GM12878 (cell line): ENCODE measurements at places on chromosomes 2 and 18.

DNA sequence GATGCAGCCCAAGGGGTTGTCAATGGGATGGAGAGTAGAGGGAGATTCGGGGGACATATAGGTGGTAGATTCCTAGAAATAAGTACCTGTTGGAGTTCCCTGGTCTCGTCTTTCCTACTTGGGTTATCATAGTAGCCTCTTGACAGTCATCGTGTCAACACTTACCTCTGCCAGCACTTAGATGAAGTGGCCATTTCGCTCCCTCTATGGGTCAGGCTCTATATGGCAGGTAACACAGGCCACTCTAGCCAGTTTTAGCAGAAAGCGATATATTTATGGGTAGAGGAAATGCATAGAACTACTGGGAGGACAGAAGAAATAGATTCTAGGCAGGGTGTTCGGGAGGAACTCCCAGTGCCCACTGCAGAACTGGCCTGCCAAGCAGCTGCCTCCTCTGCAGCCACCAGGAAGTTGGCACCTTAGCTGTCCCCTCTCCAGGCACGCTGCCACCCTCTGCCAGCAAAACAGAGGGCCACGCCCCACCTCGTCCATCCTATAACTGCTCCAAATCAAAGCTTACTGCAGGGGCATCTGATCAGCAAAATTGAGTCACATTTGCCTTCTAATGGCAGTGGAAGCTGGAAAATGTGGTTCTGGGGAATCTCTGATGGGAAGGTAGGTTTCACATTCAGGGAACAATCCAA, 181.3 kb downstream of the INSIG2 start:
- no peak for DNase-seq

DNA sequence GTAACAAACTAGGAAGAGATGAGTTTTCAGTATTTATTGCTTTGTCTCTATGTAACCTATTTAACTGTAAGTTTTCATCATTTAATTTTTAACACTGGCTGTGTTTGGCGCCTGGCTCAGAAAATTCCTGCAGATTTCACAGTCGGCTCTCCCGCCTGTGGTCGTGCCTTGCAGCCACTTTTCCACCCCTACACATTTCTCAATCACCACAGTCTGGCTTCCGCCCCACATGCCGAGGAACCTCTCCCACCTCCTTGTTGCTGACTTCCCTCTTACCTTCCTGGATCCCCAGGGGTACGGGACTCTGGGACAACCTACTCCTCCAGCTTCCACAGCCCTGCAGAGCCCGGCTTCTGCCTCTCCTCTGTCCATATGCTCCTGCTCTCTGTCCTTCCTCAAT, 41.6 kb upstream of the MGAT4A start:
- DNase-seq, result no peak

DNA sequence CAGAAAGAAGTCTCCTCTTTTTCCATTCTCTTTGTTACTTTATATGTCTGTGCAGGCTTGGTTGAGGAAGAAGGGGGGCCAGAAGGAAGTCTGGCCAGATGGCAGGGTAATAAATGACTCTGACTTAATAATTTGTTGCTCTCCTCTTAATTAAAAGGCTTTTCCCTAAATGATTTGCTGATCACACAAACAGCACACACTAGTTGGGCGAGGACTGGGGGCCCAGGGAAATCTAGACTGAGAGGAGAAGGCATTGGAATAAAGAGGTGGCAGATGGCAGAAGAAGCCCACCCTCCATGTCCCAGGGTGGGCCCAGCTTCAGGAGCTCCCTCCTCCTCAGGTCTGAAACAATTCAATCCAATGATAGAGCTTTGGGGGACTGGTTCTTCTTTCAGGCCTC, 12.7 kb upstream of the SMARCAL1 start:
- DNase-seq, result no peak

GRCh38 chr2:4678927-4679326, 975.6 kb downstream of the DCDC2C start:
- no peak for DNase-seq

DNA sequence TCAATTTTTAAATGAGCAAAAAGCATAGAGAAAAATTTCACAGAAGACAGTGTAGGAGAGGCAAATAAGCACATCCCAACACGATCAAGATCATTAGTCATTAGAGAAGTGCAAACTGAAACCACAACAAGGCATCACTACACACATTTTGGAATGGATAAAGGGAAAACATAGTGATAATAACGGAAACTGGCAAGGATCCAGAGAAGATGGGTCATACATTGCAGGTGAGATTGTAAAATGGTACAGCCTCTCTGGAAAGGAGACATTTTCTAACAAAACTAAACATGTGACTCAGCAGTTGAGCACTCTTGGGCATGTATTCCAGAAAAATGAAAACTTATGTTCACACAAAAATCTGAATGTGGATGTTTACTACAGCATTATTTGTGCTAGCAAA, 98.3 kb upstream of the TMEM17 start:
- no peak for DNase-seq

DNA sequence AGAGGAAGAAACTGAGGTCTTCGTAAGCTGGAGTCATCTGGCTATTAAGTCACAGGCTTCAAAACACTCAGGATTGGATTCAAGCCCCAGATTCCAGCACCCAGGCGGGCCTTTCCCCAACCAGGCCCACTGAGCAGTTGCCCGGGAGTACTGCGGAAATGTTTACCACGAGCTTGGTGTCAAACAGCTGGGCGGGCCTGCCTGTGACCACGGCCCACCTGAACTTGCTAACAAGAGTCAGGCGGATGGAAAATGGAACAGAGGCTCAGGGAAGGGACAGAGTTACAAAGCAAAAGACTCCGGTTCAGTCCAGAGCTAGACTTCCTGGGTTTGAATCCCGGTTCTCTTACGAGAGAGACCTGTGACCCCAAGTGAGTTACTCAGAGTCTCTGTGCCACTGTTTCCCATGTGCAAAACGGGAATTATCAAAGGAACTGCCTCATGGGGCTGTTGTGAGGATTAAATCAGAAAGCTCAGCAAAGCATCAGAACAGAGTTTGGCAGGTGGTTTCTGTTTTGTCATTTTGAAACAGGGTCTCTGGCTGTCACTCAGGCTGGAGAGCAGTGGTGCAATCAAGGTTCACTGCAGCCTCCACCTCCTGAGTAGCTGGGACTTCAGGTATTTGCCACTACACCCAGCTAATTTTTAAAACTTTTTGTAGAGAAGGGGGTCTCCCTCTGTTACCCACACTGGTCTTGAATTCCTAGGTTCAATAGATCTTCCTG, 49.0 kb upstream of the TFCP2L1 start:
- peak; percentile 3 for DNase-seq

GRCh38 chr2:177799531-177799930, 273.0 kb downstream of the PDE11A start:
- no peak for DNase-seq

DNA sequence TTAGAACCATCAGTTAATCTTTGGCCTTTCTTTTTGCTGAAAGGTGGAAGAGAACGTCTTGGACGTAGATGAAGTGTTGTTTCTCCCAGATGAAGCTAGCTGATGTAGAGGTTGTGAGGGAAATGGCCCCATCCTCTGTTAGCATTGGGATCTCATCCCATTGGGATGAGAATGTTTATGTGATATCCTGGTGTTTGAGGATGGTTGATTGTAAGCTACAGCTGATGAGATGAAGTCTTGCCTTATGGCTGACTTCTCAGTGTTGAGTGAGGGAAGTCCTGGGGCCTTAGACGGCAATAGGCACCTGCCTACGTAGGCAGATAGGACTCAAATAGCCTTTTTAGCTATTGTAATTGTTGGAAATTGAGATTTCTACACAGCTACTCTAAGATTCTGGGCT, 211.3 kb downstream of the MYCN start:
- no peak for DNase-seq

DNA sequence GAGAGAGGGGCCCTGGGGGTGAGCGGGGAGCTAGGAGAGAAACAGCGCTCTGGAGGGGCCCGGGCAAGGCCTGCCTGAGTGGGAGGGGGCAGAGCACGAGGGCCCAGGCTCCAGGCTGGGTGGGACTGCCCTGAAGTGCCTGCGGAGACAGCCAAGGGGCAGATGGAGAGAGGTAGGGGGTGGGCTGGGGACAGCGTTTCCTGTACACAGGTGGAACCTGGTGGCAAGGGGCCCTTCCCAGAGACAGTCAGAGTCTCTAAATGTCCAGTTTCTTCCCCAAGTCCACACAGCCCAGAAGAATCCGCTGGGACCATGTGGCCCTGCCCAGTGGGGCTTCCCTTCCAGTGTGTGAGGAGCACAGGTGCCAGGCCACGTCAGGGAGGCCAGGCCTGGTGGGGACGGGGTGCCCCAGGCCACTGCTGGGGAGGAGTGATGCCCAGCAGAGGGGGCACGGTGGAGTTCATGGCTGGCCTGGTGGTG, 1.7 kb upstream of the GPR35 start:
- no peak for DNase-seq

- no peak for DNase-seq
Observed at GRCh38 chr2:69952336-69953115, 8.9 kb downstream of the ASPRV1 start.

GRCh38 chr18:8625461-8626092, 16.3 kb downstream of the RAB12 start:
- no peak for DNase-seq

DNA sequence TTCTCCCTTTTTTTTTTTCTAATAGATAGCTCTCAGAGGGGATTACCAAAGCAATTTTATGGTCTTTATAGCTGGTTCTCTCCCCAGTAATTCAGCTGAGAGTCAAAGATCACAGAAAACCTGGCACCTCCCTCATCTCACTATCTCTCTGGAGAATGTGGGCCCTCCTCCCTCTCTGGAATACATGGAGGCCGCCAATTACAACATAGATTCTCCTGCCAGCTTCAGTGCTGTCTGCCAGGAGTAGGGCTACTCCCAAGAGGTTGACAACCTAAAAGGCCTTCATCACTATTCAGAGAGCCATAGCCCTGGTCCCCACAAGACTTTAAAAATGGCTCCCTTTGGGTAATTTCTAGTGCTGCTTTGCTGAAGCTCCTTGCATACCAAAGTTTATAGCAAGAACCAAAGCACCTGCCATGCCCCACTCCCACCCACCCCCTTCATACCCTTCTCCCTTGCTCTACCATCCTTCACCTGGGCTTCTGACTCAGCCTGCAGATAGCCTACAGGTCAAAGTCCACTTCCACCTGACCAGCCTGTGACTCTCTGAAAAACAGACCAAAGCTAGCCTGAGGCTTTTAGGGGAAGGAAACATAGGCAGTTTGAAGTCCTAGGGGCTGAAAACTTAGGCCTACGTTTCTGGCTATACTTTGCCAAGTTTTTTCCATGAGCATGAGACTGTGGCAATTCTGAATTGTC, 472.3 kb downstream of the TNS1 start:
- DNase-seq, result no peak

DNA sequence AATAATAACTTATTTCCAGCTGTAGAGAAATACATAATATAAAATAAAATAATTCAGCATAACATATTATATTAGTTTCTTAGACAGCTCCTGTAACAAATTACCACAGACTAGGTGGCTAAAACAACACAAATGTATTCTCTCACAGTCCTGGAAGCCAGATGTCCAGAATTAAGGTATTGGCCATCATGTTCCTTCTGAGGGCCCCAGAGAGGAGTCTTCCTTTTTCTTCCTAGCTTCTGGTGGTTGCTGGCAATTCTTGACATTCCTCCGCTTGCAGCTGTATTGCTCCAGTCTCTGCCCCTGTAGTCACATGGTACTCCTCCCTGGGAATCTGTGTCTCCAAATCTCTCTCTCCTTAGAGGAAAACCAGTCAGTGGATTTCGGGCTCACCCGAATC, 146.8 kb downstream of the RBM43 start:
- DNase-seq, result no peak

DNA sequence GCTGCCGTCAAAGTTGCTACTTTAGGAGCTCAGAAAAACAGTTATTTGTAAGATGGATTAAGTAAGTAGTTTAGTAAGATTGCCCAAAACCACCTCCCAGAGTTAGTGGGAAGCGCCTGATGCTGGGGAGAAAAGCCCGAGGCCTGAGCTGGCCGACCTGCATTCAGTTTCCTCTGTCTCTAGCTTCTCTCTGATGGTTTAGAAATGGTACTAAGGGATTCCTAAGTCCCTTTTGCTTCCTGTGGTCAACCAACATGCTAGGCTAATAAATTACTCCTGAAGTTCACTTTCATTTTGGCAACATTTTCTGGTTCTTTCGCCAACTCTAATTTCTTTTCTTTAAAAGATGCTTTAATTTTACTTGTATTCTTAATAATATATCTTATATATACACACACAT, 60.1 kb downstream of the ASAP2 start:
- DNase-seq, result no peak

DNA sequence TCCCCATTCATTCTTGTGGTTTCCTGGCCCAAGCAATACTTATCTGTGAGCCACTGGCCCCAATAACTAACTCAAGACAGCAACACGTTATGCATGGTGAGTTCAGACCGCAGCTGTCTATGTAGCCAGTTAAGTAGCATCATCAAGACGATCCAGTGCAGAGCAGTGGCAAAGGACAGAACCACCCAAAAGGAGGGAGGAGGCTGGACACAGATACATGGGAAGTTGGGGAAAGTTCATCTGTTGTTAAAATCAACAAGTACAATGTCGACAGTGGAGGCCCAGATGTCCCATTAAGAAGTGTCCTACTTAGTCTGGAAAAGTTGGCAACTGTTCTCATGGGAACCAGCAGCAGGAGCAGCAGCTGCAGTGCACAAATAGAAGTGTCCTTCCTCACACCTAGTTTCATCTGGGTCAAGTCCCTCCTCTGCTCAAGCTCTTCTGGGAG, 106.9 kb upstream of the THOC1 start:
- no peak for DNase-seq

- no peak for DNase-seq
Observed at GRCh38 chr2:128369108-128369555, 50.5 kb upstream of the HS6ST1 start.
